ENCODE measurements at places on chromosomes 12 and 14.

- DNase-seq = no peak
Observed at GRCh38 chr12:26345471-26346003, 150.2 kb downstream of the SSPN start.

GRCh38 chr14:26528415-26529182 lies 69.2 kb downstream of the NOVA1 start:
- DNase-seq = no peak

GRCh38 chr14:82879949-82880535 lies 1346.4 kb upstream of the SEL1L start:
- DNase-seq = no peak

- no peak for DNase-seq
Observed at GRCh38 chr14:96176811-96177211, 27.8 kb upstream of the BDKRB2 start.

DNA sequence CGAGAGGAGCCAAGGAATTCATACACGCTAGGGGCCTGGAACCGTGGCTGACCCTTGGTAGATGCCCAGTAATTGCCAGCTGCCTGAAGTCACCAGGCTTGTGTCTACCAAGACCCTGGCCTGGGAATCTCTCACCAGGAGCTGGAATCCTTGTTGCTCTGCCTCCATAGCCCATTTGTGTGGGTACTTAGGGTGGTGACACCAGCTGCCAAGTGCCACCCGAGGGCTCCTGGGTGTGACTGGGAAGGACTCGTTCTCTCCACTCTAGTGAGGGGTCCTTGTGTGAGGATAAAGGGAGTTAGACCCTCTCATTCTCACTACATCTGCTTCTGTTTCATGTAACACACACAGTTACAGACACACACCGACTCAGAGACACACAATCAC lies 17.9 kb downstream of the SERPINA1 start:
- no peak for DNase-seq

DNA sequence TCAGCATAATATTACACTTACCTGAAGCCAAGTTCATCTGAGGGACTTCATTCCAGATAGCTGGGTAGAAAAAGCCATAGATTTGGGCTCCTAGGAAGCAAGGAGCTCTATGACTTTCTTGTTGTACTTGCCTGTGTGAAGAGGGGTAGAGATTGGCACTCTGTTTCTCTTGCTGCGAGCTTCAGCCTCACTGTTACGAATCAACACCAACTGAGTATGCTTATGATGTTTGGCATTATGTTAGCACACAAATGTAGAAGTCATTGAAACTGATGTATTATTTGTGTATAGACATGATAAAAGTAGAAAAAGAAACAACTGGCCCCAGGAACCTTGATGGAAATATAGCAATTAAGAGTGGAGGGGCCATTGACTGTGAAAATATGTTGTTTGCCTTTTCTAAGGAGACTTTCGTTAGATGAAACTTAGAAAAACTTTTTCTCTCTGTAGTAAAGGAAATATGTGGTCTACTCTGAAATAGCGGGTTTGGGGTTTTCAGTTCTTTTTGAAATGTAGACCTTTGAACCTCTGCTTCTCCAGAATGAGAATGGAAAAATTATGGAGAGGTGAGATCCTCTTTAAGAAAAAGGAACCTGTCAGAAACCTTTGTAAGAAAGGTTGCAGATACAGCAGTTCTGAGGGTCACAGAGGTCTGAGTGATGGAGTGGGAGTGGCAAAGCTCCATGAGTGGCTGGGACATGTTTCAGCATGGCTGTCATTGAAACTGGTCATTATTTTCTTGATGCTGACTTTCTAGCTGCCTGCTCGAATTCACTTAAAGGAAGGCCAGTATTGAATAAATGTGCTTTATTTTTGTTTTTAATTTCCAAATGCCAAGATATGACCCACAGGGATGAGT lies 159.9 kb downstream of the GCH1 start:
- DNase-seq = no peak

DNA sequence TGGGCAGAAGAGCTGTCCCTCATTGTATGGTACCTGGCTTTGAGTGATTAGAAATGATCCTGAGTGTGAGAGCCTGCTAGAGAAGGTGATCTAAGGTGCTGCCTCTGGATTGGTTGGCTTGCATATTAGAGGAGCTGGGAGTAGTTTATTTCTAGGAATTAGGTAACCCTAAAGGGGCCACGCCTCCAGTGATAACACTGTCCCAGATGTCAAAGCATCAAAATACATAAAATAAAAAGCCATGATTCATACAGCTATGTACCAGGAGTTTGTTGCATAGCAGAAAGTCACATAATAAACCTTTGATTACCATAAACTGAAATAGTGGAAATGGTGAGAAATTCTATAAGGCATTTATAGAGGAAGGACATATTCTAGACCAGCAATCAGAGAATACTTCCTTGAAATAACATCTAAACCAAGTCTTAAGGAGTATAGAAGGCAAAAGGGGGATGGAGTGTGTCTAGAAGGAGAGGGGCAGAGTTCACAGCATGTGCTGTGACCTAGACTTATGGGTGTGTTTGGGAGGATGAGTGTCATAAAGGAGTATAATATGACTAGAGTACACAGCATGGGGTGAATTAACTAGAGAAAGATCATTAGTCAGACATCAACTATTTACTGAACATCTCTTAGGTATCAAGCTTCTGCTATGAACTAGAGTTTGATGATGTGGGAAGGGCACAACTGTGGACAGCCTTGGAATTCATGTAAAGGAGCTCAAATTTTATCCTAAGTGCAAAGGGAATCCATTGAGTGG lies 686.4 kb downstream of the GALC start:
- DNase-seq = no peak

DNA sequence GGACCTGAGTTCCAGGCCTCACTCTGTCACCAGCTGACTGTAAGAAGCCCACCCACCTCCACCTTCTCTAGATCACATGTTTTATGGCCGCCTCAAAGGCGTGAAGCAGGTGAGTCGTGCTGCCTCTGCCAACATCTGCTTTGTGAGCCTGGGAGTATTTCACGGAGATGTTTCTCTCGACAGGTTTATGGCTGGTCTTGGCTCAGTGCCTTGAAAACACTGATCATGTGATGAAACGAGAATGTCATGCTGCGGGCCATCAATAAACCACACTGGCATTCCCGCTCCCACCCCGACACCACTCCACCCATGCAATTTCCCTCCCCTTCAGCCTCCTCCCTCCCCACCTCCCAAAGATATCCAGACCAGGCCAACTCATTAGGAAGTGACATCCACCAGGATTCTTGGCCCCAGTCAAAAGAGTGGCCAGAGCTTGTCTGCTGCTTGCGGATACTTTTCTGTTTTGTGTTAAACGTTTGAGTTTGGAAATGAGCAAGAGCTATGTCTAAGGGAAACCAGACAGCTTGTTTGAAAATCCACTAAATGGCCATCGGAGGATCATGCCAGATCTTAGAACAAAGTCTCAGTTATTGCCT lies 53.8 kb upstream of the NTF3 start:
- DNase-seq = no peak

DNA sequence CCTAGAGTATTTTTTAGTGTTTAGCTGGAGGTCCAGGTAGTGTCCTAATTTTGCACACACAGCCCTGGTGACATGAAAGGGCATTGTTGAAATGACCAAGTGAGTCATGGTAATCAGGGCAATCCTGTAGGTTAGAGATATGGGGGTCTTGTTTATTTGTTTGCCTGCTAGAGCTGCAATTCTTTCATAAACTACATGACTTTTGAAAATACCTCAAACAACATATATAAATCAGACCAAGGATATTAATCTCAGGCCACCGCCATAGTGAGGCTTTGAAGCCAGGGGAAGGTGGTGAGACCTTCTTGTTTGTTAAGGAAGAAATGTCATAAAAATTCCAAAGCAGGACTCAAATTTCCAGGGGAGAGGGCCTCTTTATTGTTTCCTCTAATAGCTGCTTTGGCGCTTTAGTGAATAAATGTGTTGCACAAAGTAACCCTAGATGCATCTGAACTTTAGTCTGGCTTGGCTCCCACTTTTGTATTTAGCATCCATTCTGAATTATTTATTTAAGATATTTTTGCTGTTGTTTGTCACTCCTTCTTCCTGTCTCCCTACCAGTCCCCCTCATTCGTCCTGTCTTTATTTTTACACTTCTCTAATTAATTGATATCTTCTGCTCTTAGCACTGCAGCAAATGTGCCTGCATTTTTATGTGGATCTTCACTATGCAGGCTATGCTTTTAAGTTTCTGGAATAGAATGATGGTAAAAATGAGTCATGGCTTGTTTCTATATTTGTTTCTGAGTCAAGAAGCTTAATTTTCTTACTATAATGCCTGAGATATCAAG lies 430.3 kb downstream of the RAD51B start:
- DNase-seq = no peak

GRCh38 chr12:49665384-49665783 lies 41.8 kb downstream of the FMNL3 start:
- DNase-seq = no peak

- DNase-seq = no peak
Observed at GRCh38 chr12:80498059-80498728, 54.2 kb downstream of the PTPRQ start.

GRCh38 chr12:23361971-23362370 lies 587.5 kb downstream of the SOX5 start:
- DNase-seq = no peak

GRCh38 chr12:2681450-2682205 lies 113.1 kb upstream of the FKBP4 start:
- no peak for DNase-seq

Data from activated naive CD4-positive, alpha-beta T cell treated with anti-CD3 and anti-CD28 coated beads, Interleukin-2, amount 10 ng/mL, durations not matched to agents 7 days and 5 days (primary cell).